ENCODE measurements at places on chromosomes 13 and 19.
A peak's percentile ranks its signal among the peaks of the same experiment; 100 is the strongest.

DNA sequence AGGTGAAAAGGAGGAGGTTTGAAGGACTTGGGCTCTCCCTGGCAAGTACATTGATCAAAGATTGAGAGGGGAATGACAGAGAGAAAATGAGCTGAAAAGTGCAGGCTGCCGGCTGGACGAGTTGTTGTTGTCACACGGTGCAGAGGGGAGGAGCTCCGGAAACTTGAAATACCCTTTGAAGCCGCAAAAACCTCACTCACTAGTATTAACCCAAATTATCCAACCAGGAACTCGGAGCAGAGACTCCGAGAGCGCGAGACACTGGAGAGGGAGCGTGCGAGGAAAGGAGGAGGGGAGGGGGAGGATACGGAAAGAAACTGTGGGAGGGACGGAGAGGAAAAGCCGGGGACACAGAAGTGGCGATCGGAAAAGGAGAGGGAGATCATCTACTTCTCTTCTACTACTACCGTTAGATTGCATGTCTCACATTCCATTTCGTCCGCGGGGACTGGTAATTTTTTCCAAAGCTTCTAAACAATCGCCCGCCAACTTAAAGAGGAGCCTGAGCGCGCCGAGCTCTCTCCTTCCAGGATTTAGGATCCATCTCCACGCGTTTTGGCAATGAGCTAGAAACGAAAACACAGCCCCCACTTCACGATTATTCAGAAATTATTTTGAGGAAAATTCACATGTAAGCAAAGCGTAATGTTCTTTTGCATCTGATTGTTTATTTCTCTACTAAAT is at the start of gene DACH1:
TSS of gene DACH1 (minus strand) at position 74 of the 684 bp plus-strand sequence.
- DNase-seq, result peak; percentile 34

GRCh38 chr13:104314321-104314720 is 1248.1 kb upstream of the SLC10A2 start:
- no peak for DNase-seq

GRCh38 chr13:101146101-101146898 is 270.0 kb downstream of the NALCN start:
- no peak for DNase-seq

- no peak for DNase-seq
Observed at GRCh38 chr19:4692251-4693077, 22.3 kb upstream of the MYDGF start.

GRCh38 chr13:50366488-50367174 is 351.4 kb downstream of the KCNRG start:
- no peak for DNase-seq

GRCh38 chr19:3320354-3320670 is 46.1 kb upstream of the NFIC start:
- no peak for DNase-seq

DNA sequence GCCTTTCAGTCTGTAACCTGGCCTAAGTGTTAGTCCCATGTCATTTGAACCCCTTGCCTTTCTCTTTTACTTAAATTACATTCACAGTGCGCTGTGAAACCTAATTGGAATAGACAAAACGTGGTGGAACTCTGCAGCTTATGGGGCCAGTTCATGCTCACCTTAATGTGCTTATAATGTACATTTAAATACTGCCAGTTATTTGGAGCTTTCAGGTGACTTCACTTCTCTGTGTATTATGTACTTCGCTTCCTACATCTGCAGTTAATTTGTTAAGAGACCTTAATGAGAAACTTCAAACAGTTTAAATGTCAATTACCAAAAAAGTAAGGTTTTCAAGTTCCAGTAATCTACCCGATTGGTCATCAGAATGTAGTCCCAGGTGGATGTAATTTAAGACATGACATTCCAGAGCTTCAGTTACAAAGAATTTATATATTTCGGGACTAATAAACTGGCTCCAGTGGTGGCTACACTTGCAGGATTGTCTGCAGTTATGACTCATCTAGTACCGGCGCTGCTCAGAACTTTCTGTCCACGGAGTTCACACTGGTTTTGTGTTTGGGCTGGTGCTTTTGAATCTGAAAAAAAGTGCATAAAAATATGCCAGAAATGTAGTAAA is 125.3 kb downstream of the TM9SF2 start:
- DNase-seq, result peak; percentile 4

DNA sequence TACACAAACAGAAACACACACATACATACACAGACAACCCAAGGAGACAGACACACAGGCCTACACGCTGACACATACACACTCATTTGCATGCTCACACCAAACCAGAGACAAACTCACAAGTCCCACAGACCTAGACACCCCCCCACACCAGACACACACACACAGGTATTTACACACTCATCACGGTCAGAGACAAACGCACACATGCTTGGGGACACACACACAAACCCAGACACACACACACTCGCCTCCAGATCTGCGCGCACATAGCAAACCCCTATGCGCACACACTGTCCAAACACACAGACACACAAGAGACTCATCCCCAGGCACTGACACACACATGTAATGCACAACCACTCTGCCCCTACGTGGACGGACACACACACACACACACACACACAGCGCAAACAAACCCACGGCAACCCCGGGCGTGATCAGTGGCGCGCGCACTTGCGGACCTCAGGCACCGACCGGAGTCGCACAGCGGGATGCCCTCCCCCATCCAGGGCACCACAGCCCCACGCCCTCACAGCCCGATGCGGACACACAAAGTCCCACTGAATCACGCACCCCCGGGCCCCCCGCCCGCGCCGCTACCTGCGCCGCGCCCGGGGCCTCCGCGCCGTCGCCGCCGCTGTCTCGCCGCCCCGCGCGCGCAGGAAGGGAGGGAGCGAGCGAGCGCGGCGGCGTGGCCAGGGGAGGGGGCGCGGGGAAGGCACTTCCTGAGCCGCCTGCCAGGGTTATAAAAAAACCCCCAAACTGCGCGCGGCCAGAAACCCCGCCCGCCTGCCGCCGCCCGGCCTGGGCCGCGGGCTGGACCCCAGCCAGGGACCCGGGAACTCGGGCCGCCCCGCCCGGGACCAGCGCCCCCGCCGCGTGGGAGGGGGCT is at the start of gene ADAMTS10:
TSS of gene ADAMTS10 (minus strand) at position 675 of the 895 bp plus-strand sequence. CDS start 5,005 bp downstream, outside the sequence.
- no peak for DNase-seq

DNA sequence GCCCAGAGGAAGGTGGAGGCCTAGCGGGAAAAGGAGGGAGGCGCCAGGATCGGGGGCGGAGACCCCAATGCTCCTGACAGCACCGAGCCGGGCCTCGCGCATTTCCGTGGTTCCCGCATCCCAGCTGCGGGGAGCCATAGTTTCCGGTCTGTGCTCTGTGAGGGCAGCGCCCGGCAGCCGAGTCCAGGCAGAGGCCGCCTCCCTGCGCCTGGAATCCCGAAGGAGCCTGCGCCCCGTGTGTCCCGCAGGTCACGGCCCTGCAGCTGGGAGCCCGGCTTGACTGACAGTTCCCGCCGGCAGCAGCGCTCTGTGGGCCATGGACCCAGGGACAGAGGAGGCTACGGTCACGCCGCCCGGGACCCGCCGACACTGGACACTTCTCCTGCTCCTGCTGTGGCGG is 74.6 kb upstream of the C13orf46 start:
- DNase-seq, result no peak

DNA sequence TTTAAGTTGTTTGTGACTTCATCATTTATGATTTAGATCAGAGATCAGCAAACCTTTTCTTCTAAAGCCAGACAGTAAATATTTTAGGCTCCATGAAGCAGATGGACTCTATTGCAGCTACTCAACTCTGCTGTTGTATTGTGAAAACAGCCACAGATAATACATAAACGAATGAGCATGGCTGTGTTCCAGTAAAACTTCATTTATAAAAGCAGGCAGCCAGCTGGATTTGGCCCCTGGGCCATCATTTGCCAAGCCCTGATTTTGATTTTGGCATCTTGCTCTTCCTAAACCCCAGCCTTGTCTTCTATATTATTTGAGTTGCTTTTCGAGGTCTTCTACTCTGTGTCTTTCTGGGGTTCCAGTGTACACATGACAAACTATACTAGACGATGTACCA is 41.3 kb downstream of the RNASEH2B start:
- DNase-seq, result no peak

GRCh38 chr13:32642316-32642715 is 56.1 kb downstream of the PDS5B start:
- DNase-seq, result no peak

DNA sequence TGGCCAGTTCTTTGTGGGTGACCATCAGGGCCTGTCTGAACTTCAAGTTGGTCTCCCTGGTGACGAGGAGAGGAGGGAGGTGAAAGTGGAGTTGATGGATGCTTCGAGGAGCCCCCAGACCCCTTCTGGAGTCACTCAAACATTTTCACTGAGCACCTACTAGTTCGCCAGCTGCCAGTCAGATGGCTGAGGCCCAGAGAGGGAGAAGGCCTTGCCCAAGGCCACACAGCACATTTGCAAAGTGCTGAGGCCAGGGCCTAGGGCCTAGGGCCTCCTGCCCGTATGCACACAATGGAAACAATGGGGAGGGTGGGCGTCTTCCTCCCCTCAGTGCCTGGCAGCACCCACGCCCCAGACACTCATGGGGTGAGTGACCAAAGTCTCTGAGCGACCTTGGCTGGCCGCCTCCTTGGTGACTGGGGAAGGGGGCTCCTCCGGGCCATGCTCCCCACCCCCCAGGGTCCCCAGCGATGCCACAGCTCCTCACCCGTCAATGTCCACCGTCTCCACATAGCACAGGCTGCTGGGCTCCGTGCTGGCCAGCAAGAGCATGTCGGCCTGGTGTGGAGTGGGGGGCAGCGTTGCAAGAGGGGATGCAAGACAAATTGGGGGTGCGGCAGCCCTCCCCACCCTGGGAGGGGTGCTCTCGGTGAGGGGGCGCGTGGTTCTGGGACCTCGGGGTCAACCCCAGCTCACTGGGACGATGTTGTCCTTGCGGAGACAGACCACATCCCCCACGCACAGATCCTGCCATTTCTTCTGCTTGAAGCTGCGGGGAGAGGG is 6.5 kb downstream of the ATP8B3 start:
- no peak for DNase-seq

- DNase-seq, result no peak
Observed at GRCh38 chr13:44305917-44306370, 67.7 kb upstream of the SERP2 start.

DNA sequence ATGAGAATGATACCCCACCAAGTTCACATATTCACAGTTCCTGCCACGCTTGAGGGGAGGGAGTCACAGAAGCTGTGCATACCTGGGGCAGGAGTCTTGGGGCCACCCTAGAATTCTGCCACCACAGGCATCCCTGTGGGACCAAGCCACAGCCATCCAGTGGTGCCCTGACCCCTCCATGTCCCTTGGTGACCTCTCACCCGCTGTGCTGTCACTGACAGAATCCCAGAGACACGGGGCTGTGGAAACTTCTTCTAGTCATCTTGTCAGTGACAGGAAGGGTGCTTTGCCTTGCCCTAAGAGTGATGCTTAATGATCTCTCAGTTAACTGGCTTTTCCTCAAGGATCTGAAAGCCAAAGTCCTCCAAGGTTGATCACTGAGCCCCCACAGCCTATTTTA is 58.4 kb upstream of the UQCRFS1 start:
- no peak for DNase-seq

- no peak for DNase-seq
Observed at GRCh38 chr19:49677231-49677900, at the start of gene PRMT1. Gene PRMT1, plus strand, starts transcription at chr19:49677271. Its CDS starts 10 bp downstream, at chr19:49677281.

- peak; percentile 6 for DNase-seq
Observed at GRCh38 chr13:90154311-90154960, 1193.1 kb upstream of the MIR17HG start.

- DNase-seq, result no peak
Observed at GRCh38 chr13:100124265-100124664, 35.4 kb downstream of the PCCA start.

DNA sequence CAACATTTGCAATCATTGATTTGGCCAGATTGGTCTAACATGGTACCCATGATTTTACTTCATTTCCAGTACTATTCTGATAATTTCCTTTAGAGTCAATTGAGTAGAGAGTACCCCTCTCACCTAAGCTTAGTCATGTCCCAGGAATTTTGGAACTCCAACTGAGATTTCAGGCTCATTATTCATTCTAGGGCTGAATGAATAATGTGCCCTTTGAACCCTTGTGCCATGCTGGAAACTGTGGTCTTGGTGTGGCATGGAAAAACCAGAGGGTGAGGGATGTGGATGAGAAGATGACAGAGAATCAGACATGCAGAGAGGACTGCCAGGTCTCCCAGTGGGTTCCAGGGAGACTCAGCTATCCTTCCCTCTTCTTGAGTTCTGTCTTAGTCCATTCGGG is 30.2 kb downstream of the ITM2B start:
- no peak for DNase-seq

DNA sequence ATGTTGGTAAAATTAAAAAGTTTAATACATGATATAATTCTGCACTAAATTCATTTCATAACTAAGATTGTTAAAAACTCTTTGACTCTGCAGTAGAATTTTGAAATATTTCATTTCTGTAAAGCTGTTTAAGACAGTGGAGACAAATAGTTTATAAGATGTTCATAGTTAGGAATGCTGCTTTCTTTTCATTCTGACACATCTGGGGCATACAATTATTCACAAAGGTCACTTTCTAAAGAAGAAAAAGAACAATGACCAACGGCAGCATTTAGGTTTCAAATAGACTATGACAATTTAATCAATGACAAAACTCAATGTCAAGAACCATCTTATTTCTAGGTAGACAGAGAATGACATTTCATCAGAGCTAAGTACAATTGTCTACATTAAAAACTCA is 1422.1 kb downstream of the PCDH9 start:
- DNase-seq, result peak; percentile 31

- DNase-seq, result no peak
Observed at GRCh38 chr13:75960538-75960994, 324.4 kb downstream of the LMO7 start.

DNA sequence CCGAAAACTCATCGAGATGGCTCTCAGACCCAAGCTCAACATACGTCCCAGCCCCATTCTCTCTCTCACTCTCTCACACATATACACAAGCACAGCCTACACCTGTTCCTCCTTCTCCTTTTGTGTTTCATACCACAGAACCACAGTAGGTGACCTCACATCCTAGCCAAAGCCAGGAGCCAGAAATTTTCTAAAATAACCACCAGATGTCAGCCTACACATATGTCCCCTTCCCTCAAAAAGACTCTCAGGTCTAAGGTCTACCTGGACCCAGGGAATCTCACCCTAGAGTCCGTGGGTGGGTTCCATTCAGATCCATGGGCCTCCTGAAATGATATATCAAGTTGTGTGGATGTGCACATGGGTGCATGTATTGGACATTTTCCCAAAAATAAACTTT is 104.2 kb upstream of the IPO5 start:
- DNase-seq, result peak; percentile 4

- DNase-seq, result peak; percentile 6
Observed at GRCh38 chr13:21458813-21459701, at the start of gene ZDHHC20. Gene ZDHHC20, minus strand, starts transcription at chr13:21459303. Its CDS starts 132 bp downstream, at chr13:21459171.

Data from HS-5 (cell line).